ENCODE measurements at places on chromosomes 2 and 18.

DNA sequence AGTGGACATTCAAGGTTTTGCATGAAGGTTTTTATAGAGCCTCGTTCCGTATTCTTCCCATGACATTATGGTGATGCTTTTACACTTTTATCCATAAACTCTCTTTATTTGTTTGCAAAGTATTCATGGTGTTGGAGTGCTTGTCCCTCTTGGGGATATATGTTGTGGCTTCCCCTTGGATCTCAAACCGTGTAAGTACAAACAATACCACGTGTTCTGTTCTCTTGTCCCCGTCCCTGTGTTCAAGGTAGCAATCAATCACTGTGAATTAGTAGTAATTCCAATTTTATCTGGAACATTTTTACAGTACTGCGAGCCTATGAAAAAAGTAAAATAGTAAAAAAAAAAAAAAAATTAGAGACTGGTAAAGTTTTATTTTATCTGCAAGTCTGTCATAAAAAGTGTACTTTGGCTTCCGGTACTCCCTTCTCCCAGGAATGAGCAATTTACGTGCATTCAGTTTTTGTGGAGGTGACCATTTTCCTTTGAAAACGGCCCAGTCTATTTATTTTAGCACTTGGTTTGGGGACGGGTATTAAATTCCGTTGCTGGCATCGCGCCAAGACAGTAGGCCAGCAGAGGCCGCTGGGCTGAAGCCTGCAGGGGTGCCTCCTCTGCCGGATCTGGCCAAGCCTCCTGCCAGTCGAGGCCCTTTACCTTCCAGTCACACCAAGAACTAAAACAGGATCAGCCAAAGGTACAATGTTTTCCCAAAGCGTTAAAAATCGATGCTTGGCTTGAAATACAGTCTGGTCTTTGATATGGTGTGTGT lies 175.7 kb downstream of the SOCS6 start:
- peak; percentile 9 for DNase-seq

DNA sequence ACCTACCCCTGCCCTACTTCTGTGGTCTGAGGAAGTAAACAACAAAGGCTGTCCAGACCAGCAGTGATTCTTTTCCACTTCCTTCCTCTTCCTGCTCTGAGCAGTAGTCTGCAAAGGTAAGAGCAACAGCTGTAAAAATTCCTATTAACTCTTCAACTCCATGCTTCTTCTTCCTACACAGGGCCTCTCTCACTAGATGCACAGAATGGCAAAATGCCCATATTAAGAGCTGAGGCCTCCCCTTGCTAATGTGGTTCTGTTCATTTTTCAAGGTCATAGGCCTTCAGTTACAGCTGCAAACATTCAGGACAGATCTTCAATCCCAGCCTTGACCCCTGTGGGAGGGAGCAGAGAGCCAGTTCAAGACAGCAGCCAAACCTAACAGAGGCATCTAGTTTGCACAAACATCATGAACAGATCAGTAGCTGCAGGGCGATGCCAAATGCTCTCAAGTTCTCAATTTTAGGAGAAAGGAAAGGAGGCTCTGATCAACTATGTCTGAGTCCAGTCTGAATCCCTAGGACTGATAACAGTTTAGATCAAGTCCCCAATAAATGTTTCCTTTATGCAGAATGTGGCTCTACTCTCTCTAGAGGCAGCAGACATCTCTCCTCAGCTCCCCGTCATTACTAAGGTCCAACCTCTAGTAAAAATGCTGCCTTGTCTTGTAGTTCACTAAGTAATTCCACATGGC lies 20.9 kb downstream of the SLC40A1 start:
- DNase-seq = no peak

DNA sequence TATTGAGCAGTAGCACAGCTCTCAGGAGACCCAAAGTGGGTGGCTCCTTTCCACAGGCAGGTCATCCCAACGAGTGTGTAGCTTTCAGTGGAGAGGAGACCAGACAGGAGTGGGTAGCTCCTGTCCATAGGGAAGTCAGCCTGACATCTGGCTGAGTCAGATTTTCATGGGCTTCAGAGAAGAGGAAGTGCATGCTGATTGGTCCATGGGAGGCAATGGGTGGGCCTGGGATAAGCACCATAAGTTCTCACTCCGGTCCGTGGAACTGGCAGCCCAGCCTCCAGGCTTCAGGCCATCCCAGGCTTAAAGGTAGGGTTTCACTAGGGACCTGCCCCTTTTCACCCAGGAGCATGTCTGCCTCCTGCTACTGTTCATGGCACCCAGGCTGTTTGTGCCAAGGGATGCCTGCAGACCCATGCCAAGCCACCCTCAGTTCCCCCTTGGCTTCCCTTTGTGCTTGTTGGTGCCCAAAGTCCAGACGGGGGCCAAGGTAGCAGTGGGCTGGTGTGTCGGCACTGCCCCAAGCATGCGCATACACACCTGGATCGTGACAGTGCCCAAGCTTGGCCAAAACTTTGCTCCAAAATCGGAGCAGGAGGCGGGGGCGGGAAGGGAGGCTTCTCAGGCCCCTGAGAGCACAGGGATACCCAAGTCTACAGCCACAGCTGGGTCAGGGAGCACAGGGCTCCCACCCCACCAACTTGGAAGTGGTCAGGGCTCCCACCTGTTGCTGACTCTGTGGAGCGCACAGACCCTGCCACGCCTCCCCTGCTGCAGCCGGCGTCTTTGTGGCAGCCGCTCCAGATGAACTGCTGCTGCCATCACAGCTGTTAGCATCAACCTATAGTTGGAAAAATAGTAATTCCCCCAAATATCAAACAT lies 26.4 kb downstream of the MARCHF7 start:
- DNase-seq = no peak

- DNase-seq = no peak
Measured at GRCh38 chr18:76494231-76495005, 624 bp downstream of the ZNF516 start.

GRCh38 chr2:156023229-156023869 lies 309.2 kb downstream of the NR4A2 start:
- DNase-seq = no peak
